ENCODE measurements at places on chromosomes 12 and 14. TPM values are rescaled to one million over a fixed set of nuclear protein-coding genes. Genes with fewer than 3 reads are reported as not detected.

Gene DNAJC22
- total RNA-seq: 0.04 TPM

Gene CCDC196
- not detected for total RNA-seq

Gene PMEL
- 0.62 TPM for total RNA-seq

Gene TAS2R42
- not detected for total RNA-seq

Gene LRTM2
- 0.58 TPM for total RNA-seq

Gene ZFHX2
- 0.35 TPM for total RNA-seq

Gene RGS6
- 3.7 TPM for total RNA-seq

Gene SYNE2
- 50.0 TPM for total RNA-seq

Gene TPPP2
- total RNA-seq: 0.44 TPM

Gene CIDEB
- 13.4 TPM for total RNA-seq

Gene KCNC2
- total RNA-seq: 0.22 TPM

Gene P2RX7
- 1.6 TPM for total RNA-seq

Gene CTSG
- total RNA-seq: 1.5 TPM

Gene GZMB
- total RNA-seq: 0.22 TPM

Gene WNT5B
- 38.8 TPM for total RNA-seq

Gene BICD1
- 8.6 TPM for total RNA-seq

Gene NRIP2
- total RNA-seq: 2.3 TPM

Data from muscle of leg (tissue), 16 donors.